Activated T-helper 1 cell treated with anti-CD3 and anti-CD28 coated beads, Interleukin-12 subunit alpha, Interleukin-12 subunit beta, Interleukin-2, Interleukin-4 antibody, amounts not matched to agents 30 ng/mL and 10 ng/mL and 1 ng/mL, durations not matched to agents 14 hours and 24 hours and 36 hours (primary cell): ENCODE measurements at places on chromosomes 12 and 14. TPM values are rescaled to one million over a fixed set of nuclear protein-coding genes. Genes with fewer than 3 reads are reported as not detected.

GRCh38 chr12:28568118-28568517 lies 377.9 kb downstream of the CCDC91 start:
- H3K36me3 ChIP-seq: no peaks in the 10 kb centered on the region
- H3K27ac ChIP-seq: no peak overlapping the region
- no peaks in the 10 kb centered on the region for H3K27me3 ChIP-seq
- H3K4me3 ChIP-seq: no peak overlapping the region
- H3K4me1 ChIP-seq: no peaks in the 10 kb centered on the region
- DNase-seq: no peak

DNA sequence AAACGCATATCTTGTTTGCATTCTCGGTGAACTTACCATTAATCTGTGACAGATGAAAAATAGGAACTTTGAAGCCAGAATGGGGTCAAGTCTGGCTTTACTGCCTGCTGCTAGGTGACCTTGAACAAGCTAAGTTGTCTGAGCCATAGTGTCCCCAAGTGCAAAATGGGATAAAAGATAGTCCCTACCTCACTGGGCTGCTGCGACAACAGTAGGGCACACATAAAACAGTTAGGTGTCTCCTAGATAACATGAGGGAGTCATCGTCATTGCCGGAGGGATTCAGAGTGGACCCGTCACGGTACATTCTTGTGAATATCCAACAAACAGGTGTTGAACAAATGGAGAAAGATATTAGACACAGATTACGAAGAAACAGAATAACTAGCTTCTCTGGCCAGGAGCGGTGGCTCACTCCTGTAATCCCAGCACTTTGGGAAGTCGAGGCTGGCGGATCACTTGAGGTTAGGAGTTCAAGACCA lies 71.2 kb downstream of the NINJ2 start:
- no peak for DNase-seq
- peaks cover 8% of the 10 kb centered on the region for H3K27me3 ChIP-seq
- H3K4me1 ChIP-seq: peaks cover 10% of the 10 kb centered on the region
- no peak overlapping the region for H3K27ac ChIP-seq
- peaks cover 1% of the 10 kb centered on the region for H3K36me3 ChIP-seq

GRCh38 chr12:91993287-91994017 lies 152.2 kb downstream of the BTG1 start:
- no peak overlapping the region for H3K27ac ChIP-seq
- H3K4me3 ChIP-seq: no peak overlapping the region
- peaks cover 5% of the 10 kb centered on the region for H3K4me1 ChIP-seq
- H3K27me3 ChIP-seq: no peaks in the 10 kb centered on the region

CLEC7A gene
- total RNA-seq: 0.17 TPM in 1 of 2 replicates, not detected in the other
